ENCODE measurements at places on chromosomes 5 and 9.

DNA sequence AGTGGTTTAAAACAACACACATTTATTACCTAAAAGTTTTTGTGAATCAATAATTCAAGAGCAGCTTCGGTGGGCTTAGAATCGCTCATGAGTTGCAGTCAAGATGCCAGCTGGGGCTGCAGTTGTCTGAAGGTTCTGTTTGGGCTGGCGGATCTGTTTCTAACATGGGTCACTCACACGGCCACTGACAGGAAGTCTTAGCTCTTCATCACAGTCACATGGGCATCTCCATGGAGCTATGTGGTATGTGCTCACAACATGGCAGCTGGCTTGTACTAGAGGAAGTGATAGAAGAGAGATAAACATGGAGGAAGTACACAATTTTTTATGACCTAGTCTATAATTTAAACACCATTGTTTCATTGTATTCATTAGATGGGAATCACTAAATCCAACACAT lies 11.2 kb downstream of the KLHL9 start:
- DNase-seq, result no peak

DNA sequence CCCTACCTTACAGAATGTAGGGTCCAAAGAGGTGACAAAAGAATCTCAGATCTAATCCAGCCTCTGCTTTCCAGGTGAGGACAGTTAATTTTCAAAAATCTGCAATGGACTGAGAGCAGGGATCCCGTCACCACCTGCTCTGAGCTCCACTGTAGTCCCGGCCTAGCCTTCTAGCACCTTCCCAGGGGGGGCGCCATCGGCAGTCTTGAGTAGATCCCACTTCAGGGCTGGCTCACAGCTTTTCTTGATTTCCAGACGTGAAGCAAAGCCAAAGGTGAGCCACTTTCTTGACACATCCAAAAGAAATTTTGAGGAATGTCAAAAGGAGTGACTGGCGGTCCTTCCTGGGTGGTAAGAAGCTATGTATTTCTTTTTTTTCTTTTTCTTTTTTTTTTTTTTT lies 114.1 kb downstream of the SYK start:
- DNase-seq, result no peak

DNA sequence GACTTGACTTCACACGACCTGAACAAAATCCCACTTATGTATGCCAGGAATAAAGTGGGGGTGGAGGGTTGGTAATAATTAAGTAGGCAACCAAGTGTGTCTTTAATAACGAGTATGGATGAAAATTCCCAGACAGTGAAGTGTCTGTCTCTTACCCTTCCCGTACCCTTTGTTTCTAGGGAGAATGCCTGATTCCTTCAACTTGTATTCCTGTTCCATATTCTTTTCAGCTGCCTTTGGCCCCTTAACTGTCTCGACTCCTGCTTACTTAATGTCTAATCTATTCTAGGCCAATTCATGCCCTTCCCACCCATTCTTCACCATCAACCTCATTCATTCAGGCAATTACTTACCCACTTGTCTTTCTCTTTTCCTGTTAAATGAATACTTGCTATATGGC lies 380.5 kb downstream of the RAB3C start:
- DNase-seq, result no peak

- DNase-seq, result no peak
These were observed 32.1 kb upstream of the HSD17B4 start for GRCh38 chr5:119420169-119420568.

DNA sequence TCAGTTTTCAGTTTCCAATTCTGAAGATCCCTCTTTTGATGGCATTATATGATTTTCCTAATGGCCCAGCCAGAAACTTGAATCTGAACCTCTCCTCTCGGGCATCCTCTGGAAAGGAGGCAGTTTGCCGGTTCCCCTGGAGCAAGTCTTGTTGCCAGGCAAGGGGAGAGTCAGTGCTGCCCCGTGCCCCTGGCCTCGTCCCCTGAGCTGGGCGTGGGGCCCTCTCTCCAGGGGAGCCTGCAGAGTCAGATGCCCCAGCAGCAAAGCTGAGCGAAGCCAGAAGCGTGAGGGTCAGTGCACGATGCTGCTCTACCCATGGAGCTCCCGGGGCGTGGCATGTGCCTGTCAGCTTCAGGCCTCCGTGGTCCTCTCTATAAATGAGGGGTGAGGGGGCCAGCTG lies 14.0 kb downstream of the OLFM1 start:
- no peak for DNase-seq

DNA sequence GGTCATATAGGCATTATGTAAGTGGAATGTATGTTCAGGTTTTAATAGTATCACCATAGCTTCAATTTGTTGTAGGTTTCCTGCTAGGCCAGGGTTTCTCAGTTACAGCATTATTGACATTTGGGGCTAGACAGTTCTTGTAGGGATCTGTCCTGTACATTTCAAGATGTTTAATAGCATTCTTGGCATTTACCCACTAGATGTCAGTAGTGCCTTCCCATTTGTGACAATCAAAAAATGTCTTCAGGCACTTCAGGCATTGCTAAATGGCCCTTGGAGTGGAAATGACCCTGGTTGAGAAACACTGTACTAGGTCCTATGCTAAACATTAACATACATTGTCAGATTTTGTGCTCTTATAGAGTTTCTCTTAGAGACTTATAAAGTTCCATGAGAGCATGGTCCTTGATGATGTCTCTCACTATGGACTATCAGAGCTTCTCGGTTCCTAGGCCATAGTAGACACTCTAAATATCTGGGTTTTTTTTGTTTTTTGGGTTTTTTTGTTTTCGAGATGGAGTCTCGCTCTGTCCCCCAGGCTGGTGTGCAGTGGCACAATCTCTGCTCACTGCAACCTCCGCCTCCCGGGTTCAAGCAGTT lies 1.4 kb downstream of the KIF20A start:
- no peak for DNase-seq

GRCh38 chr9:16398691-16399090 lies 471.8 kb downstream of the BNC2 start:
- DNase-seq, result no peak

DNA sequence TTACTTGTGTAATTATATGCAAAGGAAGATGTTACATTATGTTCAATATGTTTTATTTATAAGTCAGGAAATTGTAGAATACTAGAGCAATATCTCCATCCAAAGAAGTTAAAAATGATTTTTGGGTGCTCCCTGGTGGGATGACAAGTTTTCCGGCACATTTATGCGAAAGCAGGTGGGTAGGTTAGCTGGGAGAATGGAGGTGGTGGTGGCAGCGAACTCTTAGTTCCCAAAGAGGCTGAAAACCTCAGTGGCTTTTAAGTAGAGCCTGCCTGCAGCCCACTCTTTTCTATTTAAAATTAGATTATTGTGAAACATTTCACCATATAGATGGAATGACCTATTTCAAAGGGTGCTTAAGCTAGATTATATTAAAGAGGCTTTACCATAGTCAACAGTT lies 51.8 kb downstream of the ANKRD33B start:
- no peak for DNase-seq

DNA sequence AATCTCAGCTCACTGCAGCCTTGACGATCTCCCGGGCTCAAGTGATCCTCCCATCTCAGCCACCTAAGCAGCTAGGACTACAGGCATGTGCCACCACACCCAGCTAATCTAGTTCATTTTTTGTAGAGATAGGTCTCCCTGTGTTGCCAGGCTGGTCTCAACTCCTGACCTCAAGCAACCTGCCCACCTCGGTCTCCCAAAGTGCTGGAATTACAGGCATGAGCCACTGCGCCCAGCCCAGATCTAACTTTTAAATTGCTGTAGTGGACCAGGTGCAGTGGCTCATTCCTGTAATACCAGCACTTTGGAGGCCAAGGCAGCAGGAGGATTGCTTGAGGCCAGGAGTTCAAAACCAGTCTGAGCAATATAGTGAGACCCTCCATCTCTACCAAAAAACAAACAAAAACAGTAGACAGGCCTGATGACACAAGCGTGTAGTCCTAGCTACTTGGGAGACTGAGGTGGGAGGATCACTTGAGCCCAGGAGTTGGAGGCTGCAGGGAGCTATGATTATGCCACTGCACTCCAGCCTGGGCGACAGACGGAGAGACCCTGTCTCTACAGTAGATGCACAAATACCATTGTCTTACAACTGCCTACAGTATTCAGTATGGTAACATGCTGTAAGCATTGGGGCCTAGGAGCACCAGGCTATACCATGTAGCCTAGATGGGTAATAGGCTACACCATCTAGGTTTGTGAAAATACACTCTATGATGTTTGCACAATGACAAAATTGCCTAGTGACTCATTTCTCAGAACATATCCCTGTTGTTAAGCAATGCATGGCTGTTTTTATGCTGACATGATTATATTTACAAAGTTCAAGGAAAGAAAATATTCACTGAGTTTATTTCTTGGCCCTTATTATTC lies 1.5 kb upstream of the SIT1 start:
- DNase-seq, result no peak

- DNase-seq, result no peak
These were observed 66.9 kb downstream of the RFX3 start for GRCh38 chr9:3458806-3459475.

DNA sequence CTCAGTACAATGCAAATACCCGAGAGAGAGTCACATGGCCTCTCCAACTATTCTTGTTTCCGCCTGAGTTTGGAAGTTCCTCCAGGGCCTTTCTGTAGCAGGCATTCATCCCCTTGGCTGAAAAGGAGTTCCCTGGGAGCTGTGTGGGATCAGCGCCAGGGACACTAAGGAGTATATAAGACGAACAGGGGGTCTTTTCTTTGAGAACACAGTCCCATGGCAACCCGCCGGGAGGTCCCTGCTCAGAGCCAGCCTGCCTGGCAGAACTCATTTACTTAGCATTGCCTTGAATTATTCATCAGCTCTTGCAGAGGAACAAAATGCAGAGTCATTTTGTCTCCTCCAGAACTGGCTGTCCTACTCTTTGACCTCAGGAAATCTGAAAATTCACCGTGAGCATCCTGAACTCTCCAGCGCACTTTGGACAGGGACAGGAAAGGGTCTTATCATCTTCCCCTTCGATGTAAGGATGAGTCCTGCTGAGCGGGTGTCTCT lies 120.4 kb upstream of the OSMR start:
- DNase-seq, result no peak

DNA sequence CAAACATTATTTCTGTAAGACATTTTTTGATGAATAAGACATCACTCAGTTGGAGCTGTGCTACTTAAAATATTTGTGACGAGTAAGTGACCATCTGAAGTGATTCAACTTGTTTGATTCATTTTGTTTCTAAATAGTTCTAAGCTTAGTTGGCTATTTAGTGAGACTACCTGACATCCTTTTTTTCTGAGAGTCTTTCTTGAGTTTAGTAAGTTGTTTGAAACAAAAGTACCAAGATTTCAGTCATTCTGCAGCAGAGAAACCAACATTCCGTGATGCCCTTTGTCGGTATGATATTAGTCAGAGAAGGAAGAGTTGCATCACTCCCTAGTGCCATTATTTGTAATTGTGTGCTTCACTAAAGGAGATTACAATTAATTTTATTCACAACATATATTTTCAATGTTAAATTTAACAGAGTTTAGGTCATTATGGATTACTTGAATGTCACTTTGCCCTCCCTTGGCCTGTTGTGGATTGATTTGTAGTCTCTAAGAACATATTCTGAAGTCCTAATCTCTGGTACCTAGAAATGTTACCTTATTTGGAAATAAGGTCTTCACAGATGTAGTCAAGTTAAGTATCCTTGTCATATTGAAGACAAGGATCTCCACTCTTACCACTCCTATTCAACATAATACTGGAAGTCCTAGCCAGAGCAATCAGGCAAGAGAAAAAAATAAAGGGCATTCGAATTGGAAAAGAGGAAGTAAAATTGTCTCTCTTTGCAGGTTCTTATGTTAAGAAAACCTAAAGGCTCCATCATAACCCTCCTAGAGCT lies 212.2 kb downstream of the PCSK1 start:
- no peak for DNase-seq

- DNase-seq, result no peak
These were observed 458.5 kb downstream of the TLR4 start for GRCh38 chr9:118162716-118163115.

DNA sequence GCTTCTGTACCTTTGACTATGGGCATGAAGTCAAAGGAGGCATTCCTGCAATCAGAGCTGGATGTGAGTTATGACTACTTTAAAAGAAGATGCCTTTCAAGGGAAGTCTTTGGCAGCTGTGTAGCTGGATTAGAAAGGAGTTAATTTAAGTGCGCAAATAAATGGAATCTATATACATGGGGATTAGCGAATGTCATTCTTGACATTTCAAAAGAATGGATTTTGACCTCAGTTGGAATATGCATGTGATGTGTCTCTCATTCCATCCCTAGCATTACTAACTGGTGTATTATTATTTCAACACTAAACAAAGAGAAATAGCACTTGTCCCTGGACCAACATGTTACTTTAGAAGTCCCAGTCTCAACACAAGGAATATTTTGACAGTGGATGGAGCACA lies 359.6 kb upstream of the SLC24A2 start:
- DNase-seq, result no peak

GRCh38 chr5:115267617-115268016 lies 4.9 kb upstream of the PGGT1B start:
- DNase-seq, result no peak

DNA sequence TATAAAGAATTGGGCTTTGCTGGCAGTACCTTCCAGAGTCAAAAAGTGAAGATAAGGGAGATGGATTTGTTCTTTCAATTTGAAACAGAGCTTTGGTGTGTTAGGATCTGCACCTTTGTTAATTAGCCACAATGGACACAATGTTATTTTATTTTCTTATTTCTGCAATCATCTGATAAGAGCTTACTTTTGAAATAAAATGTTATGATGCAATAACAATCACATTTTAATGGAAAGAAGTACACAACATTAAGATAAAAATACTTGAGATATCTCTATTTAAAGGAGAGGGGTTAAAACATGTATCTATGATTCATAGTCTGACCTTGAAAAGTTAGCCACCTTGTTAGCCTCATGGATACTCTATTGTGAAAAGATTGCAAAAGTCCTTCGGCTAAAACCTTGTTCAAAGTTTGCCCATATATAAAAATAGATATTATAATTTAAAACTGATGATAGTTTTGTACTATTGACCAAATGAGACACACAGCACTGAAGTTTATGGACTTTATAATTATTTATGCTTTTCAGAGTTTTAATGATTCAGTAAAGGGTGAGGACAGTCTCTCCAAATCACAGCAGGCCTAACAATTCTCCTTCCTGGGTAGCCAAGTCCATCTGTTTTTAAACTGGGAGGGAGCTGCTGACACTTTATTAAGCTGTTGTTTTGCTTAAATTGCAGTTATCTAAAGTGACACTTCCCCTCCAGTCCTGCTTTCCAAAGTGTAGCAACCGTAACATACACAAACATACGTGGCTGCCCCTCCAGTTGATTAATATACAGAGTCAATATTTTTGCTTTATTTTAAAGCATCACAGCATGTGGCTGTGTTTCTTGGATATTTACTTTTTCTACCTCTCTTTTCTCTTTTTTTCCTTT lies 47.6 kb upstream of the DAP start:
- DNase-seq, result no peak
